ENCODE measurements at places on chromosomes 5 and 9. TPM values are rescaled to one million over a fixed set of nuclear protein-coding genes. Genes with fewer than 3 reads are reported as not detected.

The MARVELD2 gene
- total RNA-seq: 6.5 TPM

The PCDHB14 gene
- total RNA-seq: 8.4 TPM

The ESM1 gene
- 8.2 TPM for total RNA-seq

The DIRAS2 gene
- not detected for total RNA-seq

The SGCD gene
- 1.2 TPM for total RNA-seq

The PCDH12 gene
- total RNA-seq: 64.0 TPM

The PELO gene
- total RNA-seq: 31.0 TPM

Data from endothelial cell (in vitro differentiated cells).